Naive thymus-derived CD8-positive, alpha-beta T cell (primary cell): ENCODE measurements at places on chromosomes 12 and 14.
A peak's percentile ranks its signal among the peaks of the same experiment; 100 is the strongest.

- DNase-seq, result no peak
Measured at GRCh38 chr14:96624661-96625425, 122.7 kb downstream of the PAPOLA start.

DNA sequence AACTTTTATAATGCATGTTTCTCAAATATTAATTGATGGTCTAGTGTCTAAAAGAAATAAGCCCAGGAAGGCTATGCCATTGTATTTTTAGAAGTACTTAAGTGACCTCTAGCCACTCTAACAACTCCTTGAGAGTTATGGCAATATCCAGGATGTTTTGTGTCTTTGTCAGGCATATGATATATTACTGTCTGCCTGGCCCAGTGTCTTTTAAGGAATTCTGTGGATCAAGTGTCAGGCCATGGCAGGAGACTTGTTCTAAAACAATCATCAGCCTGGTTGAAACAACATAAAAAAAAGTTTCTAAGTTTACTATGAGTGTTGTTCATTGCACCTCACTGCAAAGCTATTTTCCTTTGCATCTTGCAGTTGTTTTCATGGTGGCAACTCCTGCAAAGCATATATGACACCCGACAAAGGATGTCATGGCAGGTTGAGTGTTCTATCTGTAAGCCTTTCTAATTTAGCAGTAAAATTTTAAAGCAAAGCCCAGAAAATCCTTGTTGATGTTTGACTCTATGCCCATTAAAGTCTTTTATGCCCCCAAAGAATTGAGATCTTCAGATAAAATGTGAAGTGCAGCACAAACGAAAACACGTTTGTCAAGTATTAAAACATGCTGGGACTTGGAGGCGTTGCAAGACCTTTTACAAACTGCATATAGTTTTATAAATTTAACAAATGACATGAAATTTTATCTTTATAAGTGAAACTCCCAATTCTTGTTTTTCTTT is 89.5 kb upstream of the SLC38A2 start:
- DNase-seq, result no peak

DNA sequence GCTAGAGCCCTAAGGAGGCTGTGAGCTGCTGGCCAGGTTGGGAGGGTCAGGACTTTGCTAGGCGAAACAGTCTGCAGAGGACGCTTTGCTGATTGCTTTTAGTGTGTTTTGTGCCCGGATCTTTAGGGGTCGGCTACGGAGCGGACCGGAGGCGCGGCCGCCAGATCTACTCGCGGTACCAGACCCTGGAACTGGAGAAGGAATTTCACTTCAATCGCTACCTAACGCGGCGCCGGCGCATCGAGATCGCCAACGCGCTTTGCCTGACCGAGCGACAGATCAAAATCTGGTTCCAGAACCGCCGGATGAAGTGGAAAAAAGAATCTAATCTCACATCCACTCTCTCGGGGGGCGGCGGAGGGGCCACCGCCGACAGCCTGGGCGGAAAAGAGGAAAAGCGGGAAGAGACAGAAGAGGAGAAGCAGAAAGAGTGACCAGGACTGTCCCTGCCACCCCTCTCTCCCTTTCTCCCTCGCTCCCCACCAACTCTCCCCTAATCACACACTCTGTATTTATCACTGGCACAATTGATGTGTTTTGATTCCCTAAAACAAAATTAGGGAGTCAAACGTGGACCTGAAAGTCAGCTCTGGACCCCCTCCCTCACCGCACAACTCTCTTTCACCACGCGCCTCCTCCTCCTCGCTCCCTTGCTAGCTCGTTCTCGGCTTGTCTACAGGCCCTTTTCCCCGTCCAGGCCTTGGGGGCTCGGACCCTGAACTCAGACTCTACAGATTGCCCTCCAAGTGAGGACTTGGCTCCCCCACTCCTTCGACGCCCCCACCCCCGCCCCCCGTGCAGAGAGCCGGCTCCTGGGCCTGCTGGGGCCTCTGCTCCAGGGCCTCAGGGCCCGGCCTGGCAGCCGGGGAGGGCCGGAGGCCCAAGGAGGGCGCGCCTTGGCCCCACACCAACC is 1.5 kb downstream of the HOXC6 start:
- DNase-seq, result no peak

- no peak for DNase-seq
Measured at GRCh38 chr12:46388427-46389021, 16.0 kb upstream of the SLC38A2 start.

DNA sequence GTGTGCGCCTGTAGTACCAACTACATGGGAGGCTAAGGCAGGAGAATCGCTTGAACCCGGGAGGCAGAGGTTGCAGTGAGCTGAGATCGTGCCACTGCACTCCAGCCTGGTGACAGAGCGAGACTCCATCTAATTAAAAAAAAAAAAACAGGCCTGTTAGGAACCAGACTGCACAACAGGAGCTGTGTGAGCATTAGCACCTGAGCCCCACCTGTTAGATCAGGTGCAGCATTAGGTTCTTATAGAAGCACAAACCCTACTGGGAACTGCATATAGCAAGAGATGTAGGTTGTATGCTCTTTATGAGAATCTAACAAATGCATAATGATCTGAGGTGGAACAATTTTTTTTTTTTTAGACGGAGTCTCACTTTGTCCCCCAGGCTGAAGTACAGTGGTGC is 8.6 kb downstream of the ATXN2 start:
- DNase-seq, result no peak

DNA sequence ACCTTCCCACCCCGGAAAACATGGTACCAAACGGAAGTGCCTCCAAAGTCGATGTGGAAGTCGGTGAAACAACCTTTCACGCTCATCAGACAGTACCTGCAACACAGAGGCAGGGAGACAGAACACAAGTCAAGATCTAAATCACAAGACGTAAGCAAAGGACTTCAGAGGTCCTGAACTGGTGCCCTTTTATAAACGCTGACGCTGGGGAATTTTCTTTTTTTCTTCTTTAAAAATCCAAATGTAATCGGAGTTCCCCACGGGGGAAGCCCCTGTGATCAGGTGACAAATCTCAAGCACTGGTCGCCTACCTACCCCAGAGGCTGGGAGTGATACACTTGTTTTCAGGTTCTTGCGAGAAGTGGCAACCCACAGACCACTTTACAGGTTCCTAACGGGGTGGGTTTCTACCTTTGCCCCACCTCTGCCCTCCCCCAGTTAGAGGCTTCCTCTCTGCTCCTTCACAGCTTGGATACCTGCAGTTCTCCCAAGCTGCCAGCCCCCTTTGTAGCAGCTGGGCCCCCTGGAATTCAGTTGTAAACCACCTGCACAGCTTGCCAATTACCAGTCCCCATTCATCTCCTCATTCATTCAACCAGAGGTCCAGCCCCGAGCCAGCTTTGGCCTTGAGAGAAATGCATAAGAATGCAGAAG is 46.2 kb downstream of the KDM2B start:
- peak; percentile 72 for DNase-seq

GRCh38 chr14:104686624-104687517 is 2.5 kb upstream of the INF2 start:
- DNase-seq, result no peak

DNA sequence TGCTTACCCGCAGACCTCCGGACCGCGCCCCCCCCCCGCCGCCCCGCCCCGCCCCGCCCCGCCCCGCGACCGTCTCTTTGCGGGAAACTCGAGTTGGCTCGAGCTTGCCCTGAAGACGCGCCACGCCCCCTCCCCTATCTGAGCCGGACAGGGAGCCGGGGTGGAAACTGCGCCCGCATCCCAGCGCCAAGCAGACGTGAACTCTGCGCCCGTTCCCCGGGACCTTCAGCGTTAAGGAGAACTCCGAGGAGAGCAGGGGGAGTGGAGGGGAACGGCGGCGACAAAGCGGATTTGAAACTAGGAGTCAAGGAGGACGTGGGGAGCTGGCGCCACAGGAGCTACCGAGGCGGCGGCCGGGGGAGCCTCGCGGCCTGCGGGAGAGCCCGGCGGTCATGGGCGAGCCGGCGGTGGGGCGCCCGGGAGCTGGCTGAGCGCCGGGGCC is at the start of gene KCNK13:
TSS of gene KCNK13 (plus strand) at position 310 of the 442 bp plus-strand sequence. CDS start 212 bp downstream, outside the sequence.
- DNase-seq, result no peak

- no peak for DNase-seq
Measured at GRCh38 chr12:74889073-74889472, 320.6 kb downstream of the KCNC2 start.

- no peak for DNase-seq
Measured at GRCh38 chr12:116604178-116604895, 45.2 kb downstream of the MAP1LC3B2 start.

- no peak for DNase-seq
Measured at GRCh38 chr12:6691473-6691872, 2.3 kb upstream of the ZNF384 start.

- no peak for DNase-seq
Measured at GRCh38 chr12:49761677-49762467, 20.5 kb downstream of the TMBIM6 start.

- DNase-seq, result no peak
Measured at GRCh38 chr14:95273001-95273978, 46.4 kb downstream of the CLMN start.

DNA sequence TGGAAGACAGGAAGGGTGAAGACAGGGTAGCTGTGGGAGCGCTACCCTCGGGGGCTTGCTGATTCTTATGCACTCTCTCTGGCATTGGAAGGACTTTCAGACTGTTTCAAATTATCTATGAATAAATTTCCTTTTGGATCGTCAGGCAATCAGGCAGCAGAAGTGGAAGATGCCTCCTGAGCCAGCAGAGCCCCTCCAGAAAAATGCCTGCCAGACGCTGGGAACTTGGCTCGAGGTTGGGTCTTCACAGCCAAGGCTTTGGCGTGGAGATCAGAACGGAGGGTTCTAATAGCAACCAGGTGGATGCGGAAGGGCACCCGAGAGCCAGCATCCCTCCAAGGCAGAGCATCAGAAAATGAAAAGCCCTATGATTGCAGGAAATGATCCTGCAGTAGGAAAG is 119.2 kb upstream of the RFLNA start:
- DNase-seq, result no peak

DNA sequence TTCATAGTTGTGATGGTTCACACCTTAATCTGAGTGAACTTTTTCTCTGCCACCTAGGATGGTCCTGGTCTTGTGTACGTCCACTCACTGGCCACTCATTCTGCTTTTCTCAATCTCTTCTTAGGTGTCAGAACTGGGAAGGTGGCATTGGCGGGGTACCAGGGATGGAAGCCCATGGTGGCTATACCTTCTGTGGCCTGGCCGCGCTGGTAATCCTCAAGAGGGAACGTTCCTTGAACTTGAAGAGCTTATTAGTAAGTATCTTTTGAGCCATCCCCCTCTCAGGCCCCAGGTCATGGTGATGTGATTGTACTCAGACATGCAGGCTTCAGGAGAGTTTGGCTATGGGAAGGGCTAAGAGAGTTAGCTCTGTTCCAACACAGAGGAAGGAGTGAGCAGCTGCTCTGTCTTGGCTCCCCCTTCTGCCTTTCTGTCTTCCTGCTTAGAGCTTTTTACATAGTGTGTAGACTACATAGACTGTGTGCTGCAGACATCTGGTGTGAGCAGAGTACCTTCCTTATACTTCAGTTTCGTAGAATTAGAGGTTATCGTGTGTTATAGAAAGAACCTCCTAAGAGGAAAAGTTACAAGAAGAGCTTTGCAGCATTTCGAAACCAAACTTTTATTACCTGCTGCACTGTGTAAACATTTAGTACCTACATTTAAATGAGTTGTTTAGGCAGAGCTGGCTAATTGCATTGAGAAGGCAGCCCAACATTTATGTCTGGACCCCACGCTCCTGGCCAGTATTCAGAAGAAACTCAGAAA is 54.2 kb downstream of the FNTB start:
- no peak for DNase-seq

GRCh38 chr14:100839681-100840111 is 13.8 kb downstream of the MEG3 start:
- DNase-seq, result no peak

DNA sequence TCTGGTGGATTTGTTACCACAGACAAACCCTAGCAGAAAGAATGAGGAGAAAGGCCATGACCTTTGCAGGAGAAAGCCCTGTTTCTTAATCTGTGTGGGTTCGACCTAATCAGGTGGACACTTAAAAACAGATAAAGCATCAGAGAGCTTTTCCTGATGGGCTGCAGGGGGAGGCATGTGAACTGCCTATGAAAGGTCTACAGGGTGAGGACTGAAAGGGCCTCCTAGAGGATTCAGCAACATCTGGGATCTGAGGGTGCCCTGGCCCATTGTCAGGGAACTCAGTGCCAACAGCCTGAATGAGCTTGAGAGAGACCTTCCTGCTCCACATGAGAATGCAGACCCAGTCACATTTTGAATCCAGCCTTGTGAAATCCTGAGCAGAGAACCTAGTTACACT is 178.8 kb upstream of the DDHD1 start:
- DNase-seq, result no peak

GRCh38 chr12:52444647-52445595 is 7.0 kb downstream of the KRT6B start:
- DNase-seq, result no peak

DNA sequence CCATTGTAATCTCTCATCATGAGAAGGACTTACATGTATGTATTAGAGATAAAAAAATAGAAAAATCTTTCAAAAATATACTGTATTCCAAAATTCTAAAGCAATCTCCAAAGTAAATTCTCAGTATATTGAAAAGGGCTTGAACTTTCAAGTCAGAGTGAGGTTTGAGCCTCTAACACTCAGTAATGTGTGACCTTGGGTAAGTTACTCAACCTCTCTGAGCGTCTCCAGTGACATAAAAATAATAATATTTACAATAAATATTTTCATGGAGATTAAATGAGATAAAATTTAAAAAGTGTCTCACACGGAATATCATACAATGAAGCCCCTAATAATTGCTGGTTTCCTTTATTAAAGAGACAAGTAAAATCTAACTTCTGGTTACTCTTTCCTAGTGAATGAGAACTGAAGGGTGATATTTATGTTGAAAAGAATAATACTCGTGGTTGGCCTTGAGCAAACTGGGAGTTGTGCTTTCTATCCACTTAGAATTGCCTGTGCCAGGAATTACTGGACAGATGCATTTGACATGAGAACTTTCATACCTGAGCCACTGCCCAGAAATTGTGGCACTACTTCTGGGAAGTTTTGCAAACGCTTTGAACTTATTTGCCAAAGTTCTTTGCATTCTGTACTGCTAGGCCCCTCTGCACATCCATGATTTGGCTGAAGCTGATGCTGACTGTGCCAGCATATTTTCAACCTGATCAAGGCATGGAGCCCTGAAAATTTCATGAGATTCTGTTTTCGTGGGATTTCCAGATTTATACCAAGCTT is 933.7 kb downstream of the GALC start:
- no peak for DNase-seq

- no peak for DNase-seq
Measured at GRCh38 chr14:91464615-91465205, 45.4 kb downstream of the PPP4R3A start.
